ENCODE measurements at places on chromosomes 7 and 10.

GRCh38 chr7:36661135-36661840 lies 63.0 kb downstream of the AOAH start:
- DNase-seq: peak; percentile 66

GRCh38 chr7:44982535-44982923 lies 3.7 kb upstream of the MYO1G start:
- no peak for DNase-seq

GRCh38 chr10:91756286-91756685 lies 41.9 kb upstream of the TNKS2 start:
- DNase-seq: peak; percentile 90

DNA sequence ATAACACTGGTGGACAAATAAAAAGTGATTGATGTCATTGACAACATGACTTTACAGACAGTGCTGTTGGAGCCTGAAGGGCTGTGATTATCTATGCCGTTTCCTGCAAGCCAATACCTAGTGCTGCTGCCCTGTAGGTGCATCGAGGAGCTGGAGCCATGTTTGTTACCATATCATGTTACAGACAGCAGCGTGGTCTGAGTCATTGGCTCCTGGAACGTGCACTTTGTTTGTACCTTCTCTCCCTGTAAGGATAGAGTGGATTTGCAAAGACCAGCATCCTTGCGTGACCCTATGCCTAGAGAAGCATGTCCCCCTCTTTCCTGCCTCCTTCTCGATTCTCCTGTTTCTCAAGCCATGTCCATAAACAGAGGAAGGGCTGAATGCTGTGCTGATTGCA lies 597.2 kb downstream of the TYW1 start:
- DNase-seq: no peak

GRCh38 chr10:34537629-34538231 lies 277.4 kb downstream of the PARD3 start:
- no peak for DNase-seq

GRCh38 chr10:2921956-2922680 lies 145.2 kb upstream of the PFKP start:
- peak; percentile 9 for DNase-seq

- DNase-seq: no peak
These were observed 137.9 kb upstream of the SEMA3E start for GRCh38 chr7:83786858-83787257.

DNA sequence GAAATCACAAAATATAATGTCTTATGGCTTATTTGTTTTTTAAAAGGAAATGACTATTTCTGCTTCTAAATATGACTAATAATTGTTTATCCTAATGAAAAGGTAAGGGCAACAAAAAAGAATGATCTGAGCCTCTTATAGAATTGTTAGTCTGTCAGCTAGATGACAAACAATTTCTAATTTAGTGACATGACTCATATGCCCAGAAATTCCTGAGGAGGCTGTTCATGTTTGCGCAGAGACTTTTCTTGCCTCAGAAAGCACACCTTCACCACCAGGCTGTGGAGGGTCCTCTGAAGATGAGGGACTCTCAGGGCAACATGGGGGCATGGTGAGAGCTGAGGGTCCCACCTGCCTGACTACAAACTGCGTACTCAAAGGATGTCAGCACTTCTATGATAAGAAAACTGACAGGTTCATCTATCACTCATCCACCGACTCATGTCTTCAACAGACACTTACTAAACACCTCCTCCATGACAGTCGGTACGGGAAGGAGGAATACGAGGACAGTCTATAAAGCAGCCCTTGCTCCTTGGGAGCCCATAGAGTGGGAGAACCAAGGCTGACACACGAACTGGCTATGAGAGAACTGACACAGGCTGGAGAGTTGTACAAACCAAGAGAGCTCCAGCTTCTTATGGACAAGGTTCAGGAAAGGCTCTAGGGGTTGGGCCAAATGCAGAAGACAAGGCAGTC lies 102.0 kb downstream of the PKD1L1 start:
- peak; percentile 44 for DNase-seq

DNA sequence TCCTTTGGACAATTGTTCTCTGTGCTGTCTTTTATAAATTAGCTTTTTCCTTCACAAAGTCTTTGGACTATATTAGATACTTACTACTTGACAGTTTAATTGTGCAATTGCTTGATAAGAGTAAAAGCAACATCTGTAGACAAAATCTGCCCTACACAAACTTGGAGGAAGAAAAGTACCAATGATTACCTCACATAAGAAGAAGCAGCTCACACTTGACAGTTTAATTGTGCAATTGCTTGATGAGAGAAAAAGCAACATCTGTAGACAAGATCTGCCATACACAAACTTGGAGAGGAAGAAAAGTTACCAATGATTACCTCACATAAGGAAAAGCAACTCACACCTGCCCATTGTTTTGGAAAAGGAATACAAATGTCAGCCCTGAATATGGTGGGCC lies 17.1 kb upstream of the SCIN start:
- no peak for DNase-seq

GRCh38 chr10:35770817-35771355 lies 128.8 kb upstream of the FZD8 start:
- no peak for DNase-seq

DNA sequence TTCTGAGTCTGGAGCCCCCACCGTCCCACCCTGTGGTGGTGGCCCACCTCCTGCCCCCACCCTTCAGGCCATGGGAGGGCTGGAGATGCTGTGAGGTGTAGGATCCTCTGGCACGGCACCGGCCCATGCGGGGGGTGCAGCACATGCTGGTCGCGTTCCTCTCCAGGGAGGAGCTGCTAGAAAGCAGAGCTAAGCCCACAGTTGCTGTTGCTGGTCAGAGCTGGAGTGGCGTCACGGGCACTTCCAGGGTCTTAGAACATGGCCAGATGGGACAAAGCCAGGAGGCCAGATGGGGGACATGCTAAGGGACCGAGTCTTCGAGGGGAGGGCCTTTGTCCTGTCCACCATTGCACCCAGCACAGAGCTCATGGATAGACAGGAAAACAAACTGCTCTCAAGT lies 21.6 kb downstream of the AGAP3 start:
- no peak for DNase-seq

GRCh38 chr7:4837803-4838625 lies 23.8 kb downstream of the PAPOLB start:
- no peak for DNase-seq

DNA sequence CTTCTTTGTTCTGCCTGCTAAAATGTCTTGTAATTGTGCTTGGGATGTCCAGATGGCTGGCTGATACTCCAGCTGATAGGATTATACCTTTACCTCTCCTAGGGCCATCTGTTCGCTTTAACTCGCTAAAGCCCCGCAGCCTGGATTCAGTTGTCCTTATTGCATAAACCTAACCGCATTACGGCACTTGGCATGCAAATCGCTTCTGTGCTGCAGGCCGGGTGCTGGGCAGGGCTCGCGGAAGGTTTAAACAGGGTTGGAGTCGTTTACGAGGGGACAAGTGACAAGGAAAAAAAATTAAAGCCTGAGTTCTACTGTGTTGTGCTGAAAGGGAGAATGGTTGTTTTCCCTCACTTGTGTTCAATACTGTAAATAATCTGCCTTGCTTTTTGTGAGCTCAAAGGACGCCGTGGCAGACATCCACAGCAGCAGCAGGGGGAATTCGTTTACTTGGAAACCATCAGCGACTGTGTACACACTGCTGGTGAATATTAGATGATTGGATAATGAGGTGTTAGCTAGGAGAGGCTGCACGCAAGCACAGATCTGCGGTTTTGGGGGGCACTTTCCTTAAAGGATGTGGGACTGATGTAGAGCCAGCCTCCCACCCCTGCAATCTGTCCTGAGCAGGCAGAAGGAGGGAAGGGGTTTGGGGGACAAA lies 93.0 kb downstream of the EBF3 start:
- DNase-seq: no peak

- DNase-seq: no peak
These were observed 1201.1 kb downstream of the SORCS1 start for GRCh38 chr10:105963334-105963884.

- DNase-seq: no peak
These were observed 37.0 kb downstream of the BEND7 start for GRCh38 chr10:13491747-13492360.

DNA sequence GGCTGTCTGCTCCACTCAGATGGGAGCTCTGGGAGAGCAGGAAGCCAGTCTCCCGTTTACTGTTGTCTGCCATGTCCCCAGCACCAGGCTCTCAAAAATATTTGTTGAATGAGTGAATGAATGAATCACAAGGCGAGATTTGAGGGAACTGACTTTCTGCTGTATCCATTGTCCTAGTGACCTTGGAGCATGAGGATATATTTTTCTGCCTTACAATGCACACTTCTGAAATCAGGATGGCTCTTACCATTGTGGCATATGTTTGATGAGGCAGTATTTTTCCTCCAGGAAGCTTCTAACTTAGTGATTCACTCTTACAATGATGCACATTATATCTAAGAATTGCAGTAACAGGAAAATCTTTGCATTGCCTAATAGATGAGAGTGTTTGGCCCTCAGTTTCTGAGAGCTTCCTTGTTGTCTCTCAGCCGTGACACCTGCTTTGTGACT lies 136.4 kb downstream of the RPS24 start:
- peak; percentile 11 for DNase-seq

DNA sequence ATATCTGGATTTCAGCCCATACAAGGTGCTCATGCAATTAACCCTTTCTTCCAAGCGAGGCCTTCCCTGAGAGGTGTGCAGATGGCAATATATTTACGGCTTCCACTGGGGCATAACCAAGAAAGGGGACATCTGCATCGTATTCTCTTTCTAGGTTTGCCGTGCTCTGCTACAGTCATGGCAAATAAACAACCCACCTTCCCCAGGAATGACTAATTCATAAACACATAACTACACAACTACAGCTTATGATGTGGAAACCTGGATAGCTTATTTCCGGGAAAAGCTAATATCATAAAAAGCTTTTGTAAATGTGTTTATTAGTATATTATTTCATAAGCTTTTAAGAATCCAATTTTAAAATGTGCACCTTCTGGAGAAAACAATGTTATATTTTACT lies 120.0 kb downstream of the CAMK1D start:
- no peak for DNase-seq

DNA sequence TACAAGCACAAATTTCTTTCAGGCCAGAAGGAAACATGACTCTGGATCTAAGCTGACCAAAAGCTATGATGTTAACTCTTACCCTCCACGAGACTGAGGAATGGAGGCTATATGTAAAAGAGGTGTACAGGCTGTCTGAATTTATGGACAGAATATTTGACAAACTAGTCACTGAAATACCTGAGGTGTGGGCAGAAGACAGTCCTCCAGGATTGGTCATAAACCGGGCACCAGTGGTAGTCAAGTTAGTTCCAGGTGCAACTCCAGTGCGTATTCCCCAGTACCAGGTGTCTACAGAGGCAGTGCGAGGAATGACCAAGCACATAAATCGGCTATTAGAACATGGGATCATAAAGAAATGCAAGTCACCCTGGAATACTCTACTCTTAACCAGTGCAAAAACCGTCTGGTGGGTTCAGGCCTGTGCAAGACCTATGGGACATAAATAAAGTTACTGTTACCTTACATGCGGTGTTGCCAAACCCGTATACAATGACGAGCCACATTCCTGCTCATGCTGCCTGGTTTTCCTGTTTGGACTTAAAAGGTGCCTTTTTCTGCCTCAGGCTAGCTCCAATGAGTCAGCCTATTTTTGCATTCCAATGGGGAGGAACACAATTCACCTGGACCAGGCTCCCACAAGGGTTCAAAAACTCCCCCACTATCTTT lies 6.7 kb upstream of the CYREN start:
- DNase-seq: no peak

DNA sequence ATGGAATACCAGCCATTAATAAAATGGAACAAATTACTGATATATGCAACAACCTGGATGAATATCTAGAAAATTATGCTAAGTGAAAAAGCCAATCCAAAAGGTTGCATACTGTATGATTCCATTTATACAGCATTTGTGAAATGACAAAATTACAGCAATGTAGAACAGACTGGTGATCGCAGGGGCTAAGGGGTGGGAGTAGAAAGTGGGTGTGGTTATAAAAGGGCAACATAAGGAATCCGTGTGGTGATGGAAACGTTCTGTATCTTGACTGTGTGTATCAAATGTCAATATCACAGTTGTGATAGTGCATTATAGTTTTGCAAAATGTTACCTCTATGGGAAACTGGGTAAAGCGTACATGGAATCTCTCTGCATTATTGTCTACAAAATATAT lies 15.0 kb downstream of the CEP41 start:
- no peak for DNase-seq

DNA sequence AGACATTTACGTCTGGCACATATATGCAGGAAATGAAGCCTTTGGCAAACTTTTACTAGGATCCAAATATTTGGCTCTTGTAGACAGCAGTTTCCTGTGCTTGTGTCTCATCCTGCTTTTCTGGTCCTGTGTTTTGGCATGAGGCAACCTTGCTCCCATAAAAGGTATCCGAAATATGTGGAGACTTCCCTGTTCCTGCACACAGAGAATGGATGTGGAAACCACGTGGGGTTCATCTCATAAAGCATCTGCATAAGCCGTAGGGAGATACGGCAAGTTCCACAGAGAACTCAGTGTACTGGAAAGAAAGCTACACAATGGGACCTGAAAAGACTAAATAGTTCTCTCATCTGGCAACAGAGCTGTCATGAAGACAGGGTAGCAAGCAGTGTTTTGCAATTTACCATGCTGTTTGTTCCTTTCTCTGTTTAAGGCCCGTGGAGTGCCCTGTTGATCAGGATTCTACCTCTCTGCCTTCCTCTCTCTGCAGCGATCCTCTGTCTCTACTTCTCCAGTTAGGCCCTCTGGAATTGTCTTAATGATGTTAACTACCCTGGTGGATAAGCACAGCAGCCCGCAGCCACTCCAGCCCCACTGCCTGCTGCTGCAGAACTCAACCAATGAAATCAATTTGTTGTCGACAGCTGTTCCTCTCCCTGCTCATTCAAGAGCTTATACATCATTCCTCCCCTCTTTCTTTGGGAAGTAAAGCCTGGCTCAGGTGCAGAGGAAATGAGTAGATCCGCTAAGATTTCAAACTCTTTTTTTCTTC lies 293.6 kb downstream of the CSTF2T start:
- no peak for DNase-seq

Data from iris pigment epithelial cell (primary cell).